ENCODE measurements at places on chromosomes 4 and X.

DNA sequence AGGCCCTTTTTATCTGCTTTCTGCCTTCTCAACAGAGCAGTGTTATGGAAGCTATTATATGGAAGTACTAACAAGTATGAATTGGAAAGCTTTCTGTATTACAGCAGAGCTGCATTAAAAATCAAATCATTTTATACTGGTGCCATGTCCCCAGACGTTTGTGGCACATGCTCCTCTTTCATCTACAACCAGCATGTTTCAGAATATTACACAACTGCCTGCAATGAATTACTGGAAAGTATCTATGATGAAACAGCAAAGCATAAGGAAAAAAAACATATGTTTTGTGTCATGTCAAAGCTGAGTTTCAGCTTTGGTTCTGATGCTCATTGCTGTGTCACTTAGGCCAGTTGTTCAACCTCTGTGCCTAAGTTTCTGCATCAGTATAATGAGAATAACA, 576.8 kb downstream of the GBA3 start:
- DNase-seq: no peak

GRCh38 chr4:39029752-39030694, 2.2 kb downstream of the TMEM156 start:
- no peak for DNase-seq

DNA sequence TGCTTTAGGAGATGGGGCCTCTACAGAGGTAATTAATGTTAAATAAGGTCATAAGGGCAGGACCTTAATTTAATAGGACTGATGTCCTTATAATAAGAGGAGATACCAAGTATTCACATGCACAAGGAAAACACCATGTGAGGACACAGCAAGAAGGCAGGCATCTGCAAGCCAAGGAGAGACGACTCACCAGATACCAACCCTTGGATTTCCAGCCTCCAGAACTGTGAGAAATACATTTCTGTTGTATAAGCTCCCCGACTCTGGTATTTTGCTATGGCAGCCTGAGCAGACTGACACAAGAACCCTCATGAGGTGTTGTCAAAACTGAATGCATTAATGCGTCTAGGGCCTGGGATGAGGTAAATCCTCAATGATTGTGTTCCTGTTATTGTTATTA, 56.2 kb upstream of the MAPK10 start:
- DNase-seq: no peak

DNA sequence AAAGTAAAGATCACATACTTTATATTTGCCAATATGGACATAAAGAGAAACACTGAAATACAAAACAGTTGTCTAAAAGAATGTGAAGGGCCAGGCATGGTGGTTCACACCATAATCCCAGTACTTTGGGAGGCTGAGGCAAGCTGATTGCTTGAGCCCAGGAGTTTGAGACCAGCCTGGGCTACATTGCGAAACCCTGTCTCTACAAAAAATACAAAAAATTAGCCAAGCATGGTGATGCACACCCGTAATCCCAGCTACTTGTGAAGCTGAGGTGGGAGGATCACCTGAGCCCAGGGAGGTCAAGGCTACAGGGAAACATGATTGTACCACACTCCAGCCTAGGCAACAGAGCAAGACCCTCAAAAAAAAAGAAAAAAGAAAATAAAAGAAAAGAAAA, 11.8 kb downstream of the RBM47 start:
- DNase-seq: no peak

- no peak for DNase-seq
These were observed 314.5 kb upstream of the RASGEF1B start for GRCh38 chr4:81786063-81786763.

- no peak for DNase-seq
These were observed 97.8 kb downstream of the WFS1 start for GRCh38 chr4:6367371-6367851.

DNA sequence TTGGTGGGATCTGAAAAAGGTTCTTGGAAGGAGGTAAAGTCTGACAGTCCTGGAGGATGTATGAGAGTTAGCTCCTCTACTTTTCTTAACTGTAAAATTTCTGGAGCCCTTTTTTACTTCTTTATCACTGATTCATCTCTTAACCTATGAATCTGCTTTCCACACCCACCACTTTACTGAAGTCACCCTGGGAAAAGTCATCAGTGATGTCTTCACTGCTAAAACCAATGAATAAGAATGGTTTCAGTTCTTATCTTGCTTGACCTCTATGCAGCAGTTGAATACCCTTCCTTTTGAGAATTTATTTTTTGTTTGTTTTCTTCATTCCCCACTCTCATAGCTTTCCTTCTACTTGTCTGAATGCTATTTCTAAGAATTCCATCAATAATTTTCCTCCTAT, 80.0 kb downstream of the AREG start:
- no peak for DNase-seq

GRCh38 chr4:168843635-168844034, 166.4 kb downstream of the CBR4 start:
- DNase-seq: no peak

GRCh38 chr4:151469970-151470369, 61.0 kb downstream of the FHIP1A start:
- DNase-seq: no peak

DNA sequence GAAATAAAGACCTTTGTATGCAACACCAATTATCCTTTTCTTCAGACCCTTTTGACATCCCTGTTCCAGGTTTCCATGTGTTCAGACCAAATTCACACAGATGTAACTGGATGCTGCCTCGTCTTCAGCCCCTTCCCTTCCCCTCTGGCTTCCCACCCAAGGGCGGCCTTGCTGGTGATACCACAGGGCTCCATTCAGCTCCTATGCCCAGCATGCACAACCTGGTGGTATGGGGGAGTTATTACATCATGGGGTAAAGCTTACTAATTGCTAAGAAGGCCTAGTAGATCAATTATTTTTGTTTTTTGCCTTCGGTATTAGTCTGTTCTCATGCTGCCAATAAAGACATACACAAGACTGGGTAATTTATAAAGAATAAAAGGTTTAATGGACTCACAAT, 317.0 kb upstream of the CXXC4 start:
- DNase-seq: no peak

GRCh38 chr4:79651456-79651855, 243.4 kb upstream of the GK2 start:
- DNase-seq: no peak

DNA sequence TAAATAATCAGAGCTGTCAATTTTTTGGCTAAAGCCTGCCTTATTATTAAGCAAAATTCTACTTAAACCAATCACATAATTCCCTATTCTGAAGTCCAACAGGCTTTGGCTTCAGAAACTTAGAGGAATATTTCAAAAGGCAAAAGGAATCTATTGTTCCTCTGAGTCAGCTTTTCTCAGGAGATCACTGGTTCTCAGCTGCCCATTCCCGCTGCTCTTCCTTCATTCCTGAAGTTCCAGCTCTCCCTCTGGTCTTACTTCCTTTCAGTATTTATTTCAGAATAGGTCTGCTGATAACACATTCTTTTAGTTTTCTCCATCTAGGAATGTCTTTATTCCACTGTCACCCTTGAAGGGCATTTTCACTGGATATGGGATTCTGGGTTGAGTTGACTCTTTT, 133.7 kb downstream of the SOWAHB start:
- DNase-seq: no peak

- no peak for DNase-seq
These were observed 53.9 kb upstream of the ZNF157 start for GRCh38 chrX:47316276-47317025.

DNA sequence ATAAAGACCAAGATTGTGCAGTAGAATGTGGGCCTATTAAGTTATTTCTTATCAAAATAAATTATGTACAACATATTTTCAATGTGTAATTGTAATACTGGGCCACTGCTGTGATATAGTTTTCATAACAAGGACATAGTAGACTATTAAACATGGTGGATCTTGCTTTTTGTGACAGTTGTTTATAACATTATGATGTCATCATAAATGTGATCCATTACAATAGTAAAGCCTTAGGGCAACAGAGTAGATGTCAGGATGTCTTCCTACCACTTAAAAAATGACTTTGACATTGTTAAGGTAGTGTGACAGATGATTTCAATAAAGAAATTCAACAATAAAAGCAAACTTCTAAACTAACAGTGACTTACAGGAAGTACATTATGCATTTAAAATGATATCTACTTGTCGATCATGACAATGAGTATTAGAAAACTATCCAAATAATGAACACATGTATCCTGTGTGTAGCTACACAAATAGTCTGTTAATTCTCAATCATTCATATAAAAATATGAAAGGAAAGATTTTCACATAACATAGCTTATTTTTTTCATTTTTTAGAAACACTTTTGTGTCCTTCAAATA, 5.3 kb upstream of the AGA start:
- DNase-seq: no peak

GRCh38 chrX:50726296-50726695, 87.7 kb downstream of the SHROOM4 start:
- no peak for DNase-seq

DNA sequence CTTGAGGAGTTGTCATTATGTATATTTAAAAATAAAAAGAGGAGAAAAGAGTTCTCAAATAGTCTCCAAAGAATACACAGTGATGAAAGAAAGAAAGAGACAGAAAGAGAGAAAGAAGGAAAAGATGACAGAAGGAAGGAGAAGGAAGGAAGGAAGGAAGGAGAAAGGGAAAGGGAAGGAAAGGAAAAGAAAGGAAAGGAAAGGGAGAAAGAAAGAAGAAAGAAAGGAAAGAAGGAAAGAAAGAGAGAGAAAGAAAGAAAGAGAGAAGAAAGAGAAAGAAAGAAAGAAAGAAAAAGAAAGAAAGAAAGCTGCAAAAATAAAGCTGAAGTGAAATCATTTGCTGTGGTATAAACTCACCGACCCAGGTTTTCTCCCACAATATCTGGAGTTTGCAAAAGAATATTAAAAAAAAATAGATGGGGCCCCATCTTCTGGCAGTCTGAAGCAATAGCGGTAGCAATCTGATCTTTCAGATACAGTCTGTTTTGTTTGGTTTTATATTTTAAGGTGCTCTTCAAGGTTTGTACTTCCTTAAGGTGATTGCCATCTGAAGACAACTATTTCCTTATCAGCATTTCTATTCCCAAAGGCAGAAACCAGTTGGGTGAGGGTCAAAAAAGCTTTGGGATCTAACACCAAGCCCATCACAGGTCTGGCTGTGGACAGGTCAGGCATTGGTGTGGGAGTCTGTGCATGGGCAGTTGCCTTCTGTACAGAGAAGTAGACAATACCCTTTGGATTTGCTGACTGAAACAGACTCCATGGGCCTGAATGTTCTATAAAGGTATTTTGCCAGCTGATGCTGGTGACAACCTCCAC, 160.4 kb downstream of the CPEB2 start:
- DNase-seq: no peak

GRCh38 chr4:138911909-138912703, 103.5 kb upstream of the NOCT start:
- DNase-seq: no peak

- DNase-seq: no peak
These were observed at the start of gene ADH1A for GRCh38 chr4:99290848-99291786. Gene ADH1A, minus strand, starts transcription at chr4:99290985. Its CDS starts 71 bp downstream, at chr4:99290914.

DNA sequence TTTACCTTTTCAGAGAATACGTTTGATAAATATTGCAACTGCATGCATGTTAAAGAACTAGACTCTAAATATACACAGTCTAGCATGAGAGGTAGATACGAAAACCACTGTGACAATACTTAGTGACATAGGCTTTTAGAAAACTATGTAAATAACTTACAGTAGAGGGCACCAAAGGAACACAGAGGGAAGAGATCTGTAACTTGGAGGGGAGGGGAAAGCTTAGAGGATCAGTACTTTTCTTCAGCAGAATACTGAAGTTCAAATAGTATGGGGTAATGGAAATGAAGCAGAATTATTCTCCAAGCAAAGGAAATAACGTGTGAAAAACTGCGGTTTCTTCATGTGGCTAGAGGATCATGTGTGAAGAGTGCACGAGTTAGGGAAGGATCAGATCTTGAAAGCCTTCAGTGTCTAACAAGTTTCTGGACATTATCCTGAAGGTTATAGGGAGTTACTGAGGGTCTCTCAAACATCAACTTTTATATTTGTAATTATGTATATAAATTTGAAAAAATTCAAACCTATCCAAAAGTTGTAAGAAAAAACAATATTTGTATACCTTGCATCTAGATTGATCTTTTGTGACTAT, 264.3 kb downstream of the NPFFR2 start:
- no peak for DNase-seq

GRCh38 chr4:33714971-33715370, 2529.3 kb downstream of the ARAP2 start:
- DNase-seq: no peak

DNA sequence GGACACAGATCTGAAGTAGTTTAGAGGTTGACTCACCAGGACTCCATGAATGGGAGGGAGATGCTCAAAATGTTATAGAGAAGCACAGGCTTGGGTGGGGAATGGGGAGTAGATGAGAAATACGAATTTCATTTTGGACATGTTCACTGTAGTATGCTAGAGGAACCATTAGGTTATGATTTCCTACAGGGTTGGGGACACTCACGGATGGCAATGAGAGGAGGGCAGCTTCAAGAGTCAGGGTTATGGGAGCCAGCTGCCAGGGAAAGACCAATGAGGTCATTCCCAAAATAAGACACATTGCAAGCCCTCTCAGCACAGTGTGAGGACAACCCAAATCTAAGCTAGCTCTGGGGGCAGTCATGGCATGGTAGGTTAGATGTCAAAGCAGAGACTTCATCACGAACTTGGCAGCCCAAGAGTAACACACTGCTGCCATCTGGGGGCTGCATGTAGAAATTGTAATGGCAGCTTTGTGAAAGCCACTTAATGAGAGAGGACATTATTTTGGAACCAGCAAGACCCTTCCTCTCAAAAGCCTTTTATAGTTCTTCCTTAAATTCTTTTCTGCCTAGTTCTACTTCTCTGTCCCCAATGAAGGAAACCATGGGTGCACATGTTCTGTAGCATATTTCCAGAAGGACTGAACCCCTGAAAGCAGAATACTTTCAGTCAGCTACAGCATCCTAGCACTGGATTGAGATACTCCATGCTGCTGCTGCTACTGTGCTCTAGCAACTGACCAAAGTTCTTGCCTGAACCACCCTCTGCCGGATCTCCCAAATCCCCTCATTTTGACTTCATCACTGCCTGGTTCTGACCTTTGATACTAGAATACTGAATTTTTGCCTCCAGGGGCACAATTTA, 16.2 kb upstream of the ZCCHC12 start:
- DNase-seq: peak; percentile 41

DNA sequence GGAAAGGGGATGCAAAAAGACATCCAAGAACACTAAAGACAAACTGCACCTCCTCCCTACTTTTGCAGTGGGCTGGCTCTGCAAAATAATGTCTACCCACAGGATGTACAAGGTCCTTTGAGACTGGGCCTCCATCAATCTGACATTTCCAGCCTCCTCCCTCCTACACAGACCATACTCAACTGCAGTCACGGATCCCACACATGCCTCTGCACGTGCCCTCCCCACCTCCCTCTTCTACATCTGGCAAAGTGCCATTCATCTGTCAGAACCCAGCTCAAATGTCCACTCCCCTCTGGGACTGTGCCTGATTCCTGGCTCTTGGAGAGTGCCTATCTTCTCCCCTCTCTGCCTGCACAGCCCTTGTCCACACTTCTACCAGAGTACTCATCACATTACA, 50.3 kb downstream of the CHRDL1 start:
- DNase-seq: no peak

DNA sequence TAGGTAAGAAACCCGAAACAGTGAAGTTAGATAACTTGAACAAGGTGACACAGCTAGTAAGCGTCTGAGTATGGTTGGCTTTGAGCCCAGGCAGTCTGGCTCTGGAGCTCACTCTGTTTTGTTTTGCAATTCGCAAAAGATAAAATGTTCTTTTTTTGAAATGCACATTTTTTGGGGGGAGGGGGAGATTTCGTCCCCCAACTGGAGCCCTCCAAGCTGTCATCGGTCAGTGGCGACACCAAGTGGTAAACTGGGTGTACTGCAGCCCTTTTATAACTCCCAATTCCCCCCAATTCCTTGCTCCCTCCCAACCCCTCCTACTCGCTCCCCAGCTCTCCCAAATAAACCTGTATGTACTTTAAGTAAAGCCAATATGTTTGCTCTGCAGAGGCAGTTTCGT, 2.8 kb upstream of the CLCN5 start:
- DNase-seq: peak; percentile 44

Measured in activated T-cell treated with anti-CD3 and anti-CD28 coated beads, Interleukin-2, amount 50 U/mL, for 48 hours (primary cell).